Suppressor macrophage treated with lipopolysaccharide for 1 hour (primary cell): ENCODE measurements at places on chromosomes 7 and 10.
A peak's percentile ranks its signal among the peaks of the same experiment; 100 is the strongest.

DNA sequence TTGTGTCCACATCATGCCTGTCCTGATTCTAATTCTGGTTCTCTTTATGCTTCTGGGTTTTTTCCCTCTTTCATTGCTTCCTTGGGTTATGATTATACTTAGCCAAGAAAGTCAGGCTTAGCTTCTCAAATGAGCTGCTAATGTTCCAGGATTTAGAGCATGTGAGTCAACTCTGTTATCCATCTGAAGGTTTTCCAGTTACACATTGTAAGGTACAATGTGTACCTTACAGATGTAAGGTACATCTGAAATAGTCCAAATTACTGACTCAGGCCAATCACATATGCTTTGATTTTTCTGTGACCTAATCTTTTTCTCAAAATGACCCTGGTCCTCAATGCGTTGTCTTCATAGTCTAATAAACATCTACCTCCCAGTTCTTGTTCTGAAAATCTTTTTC lies 13.3 kb upstream of the MIOS start:
- DNase-seq, result no peak

- no peak for DNase-seq
These were observed 227.7 kb downstream of the SKIDA1 start for GRCh38 chr10:21297603-21298383.

- no peak for DNase-seq
These were observed 119.4 kb downstream of the DYNC2I1 start for GRCh38 chr7:158975526-158976467.

DNA sequence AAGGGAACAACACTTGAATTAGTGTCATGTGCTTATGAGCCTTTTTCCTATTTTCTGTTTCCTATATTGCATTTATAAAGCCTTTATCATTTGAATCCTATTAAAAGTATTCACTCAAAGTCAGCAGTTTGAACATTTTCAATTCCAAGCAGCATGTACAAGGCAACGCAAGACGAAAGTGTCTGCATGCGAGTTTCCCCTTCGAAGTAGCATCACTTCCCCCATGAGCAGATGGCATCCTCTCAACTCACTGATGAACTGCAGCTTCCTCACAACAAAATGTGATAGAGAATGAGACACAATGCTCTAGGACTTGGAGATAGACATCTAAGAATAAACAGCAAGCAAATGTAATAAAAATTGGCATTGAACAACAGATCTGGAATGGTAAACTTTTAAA lies 270.7 kb downstream of the PRPF18 start:
- peak; percentile 68 for DNase-seq

DNA sequence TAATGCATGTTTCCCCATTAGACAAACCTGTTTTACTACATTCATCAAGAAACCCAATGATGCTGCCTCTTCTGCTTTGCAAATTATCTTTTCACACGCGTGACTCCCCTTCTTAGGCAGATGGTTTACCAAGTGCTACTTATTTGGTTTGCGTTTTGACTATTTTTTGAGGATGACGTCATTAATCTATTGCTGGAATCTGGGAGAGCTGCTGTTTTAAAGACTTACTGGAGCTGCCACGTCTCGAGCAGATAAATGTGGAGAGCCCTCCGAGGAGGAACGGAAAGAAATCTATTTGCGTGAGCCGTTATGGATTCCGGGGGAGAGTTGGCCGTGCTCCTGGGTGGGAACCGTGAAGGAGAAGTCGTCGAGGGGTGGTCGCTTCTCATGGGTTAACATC lies 19.7 kb downstream of the INSYN2A start:
- DNase-seq, result no peak

DNA sequence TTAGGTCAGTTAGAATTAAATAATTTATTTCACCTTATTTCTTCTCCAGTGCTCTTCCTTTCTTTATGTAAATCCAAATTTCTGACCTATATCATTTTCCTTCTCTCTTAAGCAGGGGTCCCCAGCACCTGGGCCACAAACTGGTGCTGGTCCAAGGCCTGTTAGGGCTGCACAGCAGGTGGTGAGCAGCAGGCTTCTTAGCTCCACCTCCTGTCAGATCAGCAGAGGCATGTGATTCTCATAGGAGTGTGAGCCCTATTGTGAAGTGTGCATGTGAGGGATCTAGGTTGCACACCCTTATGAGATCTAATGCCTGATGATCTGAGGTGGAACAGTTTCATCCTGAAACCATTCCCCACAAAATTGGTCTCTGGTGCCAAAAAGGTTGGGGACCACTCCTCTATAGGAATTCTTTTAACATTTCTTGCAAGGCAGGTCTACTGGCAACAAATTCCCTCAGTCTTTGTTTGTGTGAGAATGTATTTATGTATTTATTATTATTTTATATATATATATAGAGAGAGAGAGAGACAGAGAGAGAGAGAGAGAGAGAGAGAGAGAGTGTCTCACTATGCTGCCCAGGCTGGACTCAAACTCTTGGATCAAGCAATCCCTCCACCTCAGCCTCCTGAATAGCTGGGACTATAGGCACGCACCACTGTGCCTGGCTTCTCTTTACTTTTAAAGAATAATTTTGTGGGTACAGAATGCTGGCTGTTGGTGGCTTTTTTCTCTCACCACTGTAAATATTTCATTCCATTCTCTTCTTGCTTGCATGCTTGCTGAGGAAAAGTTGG lies 4.3 kb upstream of the ABCC2 start:
- no peak for DNase-seq

- no peak for DNase-seq
These were observed 190.4 kb downstream of the CTTNBP2 start for GRCh38 chr7:117682681-117683385.
